NCI-H446 treated with DMSO at 0.1 percent for 48 hours (cell line): ENCODE measurements at places on chromosomes 6 and 20.
A peak's percentile ranks its signal among the peaks of the same experiment; 100 is the strongest.

DNA sequence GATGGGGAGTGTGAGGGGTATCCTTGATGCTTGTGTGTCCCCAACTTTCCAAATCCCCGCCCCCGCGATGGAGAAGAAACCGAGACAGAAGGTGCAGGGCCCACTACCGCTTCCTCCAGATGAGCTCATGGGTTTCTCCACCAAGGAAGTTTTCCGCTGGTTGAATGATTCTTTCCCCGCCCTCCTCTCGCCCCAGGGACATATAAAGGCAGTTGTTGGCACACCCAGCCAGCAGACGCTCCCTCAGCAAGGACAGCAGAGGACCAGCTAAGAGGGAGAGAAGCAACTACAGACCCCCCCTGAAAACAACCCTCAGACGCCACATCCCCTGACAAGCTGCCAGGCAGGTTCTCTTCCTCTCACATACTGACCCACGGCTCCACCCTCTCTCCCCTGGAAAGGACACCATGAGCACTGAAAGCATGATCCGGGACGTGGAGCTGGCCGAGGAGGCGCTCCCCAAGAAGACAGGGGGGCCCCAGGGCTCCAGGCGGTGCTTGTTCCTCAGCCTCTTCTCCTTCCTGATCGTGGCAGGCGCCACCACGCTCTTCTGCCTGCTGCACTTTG lies at the start of gene TNF:
Gene TNF, plus strand, starts transcription at position 231 of the 567 bp plus-strand sequence. Its CDS starts 177 bp downstream, at position 408.
- no peak for DNase-seq

GRCh38 chr20:18662279-18663040 lies 74.6 kb downstream of the DTD1 start:
- no peak for DNase-seq

GRCh38 chr6:118980063-118980462 lies 45.1 kb upstream of the MCM9 start:
- DNase-seq, result no peak

DNA sequence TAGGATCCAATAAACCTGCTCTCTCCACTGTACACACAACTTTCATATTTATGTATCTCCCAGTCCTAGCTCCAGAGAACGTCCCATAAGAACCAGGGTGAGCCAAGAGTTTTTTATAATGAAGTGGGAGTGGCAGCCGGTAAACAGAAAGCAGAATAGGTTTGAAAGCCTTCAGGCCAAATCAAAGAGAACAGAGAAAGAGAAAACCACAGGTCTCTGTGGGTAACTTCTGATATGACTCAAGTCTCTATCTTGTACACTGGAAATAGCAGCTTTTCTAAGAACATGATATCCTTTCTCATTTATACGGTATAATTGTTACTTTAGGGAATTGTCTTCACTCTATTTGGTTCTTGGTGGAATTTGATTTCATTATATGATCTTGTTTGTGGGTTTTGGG lies 273.6 kb downstream of the PACRG start:
- DNase-seq, result no peak

- DNase-seq, result no peak
These were observed 117.9 kb downstream of the ERMARD start for GRCh38 chr6:169869301-169869700.

- no peak for DNase-seq
These were observed 171.4 kb downstream of the MYLK4 start for GRCh38 chr6:2579241-2579761.

DNA sequence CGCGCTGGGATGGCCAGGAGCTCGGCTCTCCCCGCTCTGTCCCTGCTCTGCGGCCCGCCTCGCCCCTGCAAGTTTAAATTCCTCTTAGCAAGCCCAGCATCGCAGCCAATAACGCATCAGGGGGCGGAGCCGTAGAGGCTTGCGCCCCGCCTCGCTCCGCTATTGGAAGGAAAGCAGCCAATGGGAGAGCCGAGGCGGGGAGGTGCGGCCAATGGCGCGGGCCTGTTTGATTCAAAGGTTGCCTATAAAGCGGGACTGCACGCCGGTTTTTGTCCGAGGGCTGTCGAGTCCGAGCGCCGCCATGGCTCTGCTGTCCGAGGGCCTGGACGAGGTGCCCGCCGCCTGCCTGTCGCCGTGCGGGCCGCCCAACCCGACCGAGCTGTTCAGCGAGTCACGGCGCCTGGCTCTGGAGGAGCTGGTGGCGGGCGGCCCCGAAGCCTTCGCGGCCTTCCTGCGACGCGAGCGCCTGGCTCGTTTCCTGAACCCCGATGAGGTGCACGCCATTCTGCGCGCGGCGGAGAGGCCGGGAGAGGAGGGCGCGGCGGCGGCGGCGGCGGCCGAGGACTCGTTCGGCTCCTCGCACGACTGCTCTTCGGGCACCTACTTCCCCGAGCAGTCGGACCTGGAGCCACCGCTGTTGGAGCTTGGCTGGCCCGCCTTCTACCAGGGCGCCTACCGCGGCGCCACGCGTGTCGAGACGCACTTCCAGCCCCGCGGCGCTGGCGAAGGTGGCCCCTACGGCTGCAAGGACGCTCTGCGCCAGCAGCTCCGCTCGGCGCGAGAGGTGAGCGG lies at the start of gene FAM83D:
Gene FAM83D, plus strand, starts transcription at position 276 of the 792 bp plus-strand sequence. Its CDS starts 26 bp downstream, at position 302.
- DNase-seq, result peak; percentile 97

DNA sequence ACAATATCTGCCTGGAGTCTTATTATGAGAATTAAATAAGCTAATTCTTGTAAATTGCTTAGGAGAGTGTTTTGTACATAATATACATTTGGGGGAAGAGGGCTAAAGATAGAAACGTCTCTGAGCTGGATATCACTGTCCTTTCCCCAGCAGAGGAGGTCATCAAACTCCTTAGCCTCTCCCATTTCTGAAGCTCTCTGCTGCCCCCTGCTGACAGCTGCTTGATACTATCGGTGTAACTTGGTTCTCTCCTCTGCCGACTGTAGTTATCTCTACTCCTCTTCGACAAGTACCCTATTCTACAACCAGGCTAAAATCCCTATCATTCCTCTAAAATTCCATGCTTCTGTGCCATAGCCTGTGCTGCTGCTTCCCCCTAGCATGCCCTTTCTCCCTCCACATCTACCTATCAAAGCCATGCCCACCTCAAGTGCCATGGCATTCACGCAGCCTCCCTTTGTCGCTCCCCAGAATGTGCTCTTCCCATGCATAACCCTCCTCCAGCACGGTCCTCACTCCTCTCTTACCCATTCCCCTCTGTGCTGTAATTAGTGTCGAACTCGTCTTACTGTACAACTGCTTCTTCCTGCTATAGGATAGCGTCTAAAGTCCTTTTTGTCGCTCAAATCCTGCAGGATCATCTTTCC lies 101.2 kb downstream of the EPM2A start:
- DNase-seq, result no peak

DNA sequence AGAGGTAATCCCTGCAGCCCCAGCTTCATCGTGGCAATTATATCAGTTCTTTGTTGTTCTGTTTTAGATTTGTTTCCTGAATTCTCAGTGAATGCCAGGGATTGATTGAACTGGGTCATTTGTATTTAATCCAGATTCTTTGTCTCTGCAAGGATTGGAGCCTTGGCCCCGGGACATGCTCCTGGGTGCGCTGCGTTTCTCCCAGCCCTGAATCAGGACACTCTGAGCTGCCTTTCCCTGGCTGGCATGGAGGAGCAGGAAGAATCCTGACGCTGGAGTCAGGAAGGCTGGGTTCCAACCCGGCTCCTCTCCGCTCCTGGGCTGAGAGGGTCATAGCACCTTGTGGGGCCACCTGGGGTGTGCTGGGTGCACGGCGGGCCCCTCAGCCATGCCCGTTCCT lies 545.6 kb downstream of the QKI start:
- no peak for DNase-seq

DNA sequence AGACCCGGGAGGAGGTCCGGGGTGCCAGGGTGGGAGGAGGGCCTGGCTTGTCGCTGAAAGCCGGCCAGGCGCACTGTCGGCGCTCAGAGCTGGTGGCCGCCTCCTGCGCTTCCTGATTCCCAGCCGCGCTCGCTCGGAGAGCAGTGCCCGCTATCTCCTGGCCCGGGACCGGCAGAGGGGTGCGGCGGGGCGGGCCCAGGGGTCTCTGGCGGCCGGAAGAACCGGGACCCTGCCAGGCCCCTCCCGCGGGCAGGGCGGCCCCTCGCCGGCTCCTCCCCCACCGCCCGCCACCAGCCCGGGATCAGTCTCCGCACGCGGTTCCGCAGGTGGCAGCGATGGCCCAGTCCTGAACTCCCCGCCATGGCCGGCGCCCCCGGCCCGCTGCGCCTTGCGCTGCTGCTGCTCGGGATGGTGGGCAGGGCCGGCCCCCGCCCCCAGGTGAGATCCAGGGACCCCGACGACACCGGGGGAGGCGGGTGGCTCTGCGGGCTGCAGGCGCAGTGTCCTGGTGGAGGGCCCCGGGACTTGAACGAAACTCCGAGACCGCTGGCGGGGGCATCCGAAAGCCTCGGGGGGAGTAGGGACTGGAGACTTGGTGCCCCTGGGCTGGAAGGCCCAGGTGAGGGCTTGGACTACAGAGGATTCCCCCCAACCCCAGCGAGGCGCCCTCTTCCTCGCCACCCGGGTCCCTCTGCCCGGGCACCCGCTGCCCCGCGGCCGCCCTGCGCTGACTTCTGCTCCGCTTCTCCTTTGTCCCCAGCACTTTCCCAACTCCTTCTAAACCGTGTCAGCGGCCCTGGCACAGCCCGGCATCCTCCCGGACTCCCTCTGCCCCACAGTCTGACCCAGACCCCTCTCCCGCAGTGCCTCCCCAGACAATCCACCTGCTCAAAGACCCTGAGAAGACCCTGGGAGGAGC lies at the start of gene GLP1R:
Gene GLP1R, plus strand, starts transcription at position 301 of the 919 bp plus-strand sequence. Its CDS starts 60 bp downstream, at position 361.
- DNase-seq, result no peak

DNA sequence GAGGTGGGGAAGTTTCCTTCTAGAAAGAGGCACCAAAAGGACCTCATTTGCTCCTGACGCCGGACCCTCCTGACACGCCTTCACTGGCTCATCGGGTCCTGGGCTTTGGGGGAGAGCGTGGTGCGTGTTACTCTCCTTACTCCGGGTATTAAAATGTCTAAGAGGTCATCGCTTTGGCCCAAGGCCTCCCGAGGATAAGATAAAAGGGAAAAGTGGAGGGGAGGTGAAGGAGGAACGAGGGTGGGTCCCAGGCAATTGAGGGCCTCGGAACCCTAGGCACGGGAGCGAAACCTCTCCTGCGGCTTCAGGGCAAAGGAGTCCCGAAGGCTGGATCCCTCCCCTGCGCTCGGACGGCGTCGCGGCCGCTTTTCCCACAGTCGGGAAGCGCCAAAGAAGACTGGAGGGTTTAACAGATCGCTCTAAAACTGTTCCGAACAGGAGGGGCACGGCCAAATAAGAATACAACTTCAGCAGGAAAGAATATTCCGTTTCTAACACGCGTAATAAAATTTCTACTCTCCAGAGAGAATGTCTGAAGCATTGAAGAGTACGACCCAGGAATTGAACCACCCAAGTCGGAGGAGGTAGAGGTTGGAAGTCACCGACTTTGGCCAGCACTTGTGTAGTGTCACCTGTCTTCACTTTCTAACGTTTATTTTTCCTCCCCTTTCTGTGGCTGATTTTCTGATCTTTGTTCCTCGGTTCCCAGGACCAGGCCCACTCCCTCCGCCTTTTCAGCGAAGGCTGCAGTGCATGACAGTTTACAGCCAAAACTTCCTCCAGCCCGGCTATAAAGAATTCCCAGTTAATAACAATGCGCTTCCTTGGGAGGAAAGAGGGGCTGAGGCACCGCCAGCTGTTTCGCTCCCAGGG lies 2.1 kb upstream of the TBXT start:
- no peak for DNase-seq

DNA sequence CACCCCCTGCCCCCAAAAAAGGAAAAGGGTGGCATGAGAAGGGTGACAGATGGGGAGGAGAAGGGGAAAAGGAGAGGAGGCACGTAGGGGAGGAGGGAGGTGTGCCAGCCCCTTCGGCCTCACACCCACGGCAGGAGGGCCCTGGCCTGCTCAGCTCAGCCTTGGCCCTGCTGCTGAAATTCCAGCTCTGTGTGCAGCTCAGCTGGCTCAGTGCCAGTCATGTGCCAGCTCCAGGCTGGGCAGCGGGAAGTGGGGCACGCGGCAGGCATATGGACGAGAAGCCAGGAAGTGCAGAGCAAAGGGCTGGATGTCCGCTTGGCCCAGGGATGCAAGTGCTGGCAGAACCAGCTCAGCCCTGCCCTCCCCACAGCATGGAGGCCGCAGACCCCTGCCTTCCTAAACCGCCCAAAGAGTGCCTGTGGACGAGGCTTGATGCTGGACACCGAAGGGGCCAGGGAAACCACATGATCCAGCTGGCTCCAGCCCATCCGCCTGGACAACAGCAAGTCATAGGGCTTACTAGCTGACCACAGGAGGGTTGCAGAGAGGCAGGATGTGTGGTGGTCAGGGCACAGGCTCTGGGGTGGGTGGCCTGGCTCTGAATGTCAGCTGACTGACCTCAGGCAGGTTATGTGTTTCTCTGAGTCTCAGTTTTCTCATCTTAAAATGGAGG lies 60.2 kb downstream of the NOL4L start:
- DNase-seq, result peak; percentile 68

DNA sequence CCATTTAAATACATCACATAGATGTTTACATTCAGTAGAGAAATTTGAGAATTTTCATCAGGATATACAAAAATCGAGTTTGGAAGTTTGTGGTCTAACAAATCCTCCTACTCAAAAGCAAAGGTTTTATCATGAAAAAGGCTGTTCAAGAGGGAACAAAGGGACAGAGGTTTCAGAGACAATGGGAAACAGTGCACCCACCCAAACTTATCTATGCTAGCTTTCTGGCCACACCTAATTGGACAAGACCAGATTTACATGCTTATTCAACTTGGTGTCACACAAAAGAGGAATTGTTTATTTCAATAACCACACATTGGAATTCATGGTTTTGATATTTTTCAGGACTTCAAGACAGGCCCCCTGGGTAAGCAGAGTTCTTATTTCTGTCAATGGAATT lies 28.4 kb upstream of the RSPO3 start:
- DNase-seq, result no peak

DNA sequence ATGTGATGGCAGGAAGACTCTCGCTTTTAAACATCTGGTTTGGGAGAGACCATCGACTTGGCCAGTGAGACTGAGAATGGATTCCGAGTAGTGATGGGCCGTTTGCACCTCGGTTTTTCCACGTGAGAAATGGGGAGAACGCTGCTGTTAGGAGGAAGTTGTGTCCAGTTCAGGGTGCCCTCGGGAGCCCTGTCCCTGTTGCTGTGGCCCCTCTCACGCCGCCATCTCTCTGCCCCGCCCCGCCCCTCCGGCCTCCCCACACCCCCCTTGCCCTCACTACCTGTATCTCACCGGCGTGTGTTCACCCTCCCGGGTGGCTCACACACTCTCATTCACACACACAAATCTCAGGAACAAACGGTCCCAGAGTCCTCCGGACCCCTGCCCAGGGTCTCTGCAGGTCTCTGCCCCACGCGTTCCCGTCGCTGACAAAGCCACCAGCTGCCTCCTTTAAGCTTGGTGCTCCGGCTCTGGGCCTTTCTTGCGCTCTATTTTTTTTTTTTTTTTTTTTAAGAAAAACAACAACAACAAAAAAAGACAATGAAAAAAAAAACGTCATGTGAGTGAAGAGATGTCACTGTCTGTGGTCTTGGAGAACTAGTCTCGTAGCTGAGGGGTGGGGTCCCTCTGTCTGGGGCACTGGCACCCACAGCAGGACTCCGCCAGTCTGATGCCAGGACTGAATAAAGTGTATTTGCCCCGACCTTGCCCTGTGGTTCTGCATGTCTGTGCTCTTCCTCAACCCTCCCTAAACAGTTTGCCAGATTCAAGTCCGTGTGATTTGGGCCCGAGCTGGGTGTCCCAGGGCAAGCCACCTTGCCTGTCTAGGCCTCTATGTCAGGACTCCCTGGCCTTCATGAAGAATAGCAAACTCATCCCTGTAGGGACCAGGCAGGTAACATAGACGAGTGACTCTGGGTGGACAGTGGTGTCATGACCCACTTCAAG lies 2.9 kb downstream of the SOX12 start:
- no peak for DNase-seq
